ENCODE measurements at places on chromosomes 5 and 9.

GRCh38 chr9:125652759-125653158 is 54.2 kb downstream of the MAPKAP1 start:
- DNase-seq = peak; percentile 45

DNA sequence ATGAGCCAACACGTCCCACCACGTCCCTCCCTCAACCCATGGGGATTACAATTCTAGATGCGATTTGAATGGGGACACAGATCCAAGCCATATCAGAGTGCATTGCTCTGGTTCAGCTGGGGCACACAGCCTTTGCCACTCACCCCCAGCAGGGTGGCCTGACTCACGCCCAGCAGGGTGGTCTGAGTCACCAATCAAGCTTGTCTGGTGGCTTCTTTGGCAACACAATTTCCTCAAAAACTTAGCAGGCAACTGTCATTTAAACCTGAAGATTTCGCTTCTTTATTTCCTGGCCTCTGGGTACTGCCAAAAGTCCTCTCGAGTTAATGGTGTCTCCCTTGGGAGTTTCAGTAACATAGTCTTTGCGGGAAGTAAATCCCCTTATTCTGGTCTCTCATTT is 16.3 kb upstream of the SEMA5A start:
- peak; percentile 21 for DNase-seq

DNA sequence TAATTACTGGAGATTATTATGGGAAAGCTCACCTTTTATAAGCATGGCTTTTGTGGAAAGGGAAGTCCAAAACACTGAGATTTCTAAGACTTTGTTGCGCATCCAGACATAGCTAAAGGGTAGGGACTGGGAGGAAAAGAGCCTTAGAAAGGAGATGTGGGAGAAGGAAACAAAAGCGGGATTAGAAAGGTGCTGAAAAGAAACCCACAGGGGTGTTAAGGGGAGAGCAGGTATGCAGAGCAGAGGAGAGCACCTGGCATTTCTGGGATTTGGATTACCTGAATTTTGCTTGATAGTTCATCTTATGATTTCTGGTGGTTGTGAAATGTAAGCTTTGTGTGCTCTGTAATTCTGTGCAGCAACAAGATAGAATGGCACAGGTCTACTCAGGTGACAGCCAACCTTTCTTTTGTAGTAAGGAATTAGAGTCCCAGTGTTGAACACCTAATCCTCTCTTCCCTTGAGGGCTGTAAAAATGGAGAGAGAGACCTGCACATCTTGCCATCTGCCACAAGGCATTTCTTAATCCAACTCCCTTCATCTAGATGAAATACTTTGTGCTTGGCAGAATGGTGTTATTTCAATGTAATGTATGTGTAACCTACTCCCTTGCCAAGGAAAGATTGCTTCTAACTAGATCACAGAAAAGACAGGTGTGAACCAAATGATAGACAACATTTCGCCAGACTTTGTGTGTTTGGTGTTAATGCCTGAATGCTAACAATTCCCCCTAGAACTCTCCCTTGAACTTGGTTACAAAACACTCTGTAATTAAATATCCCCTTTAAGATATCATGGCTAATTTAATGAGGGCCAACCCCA is 47.4 kb downstream of the ATPSCKMT start:
- no peak for DNase-seq

DNA sequence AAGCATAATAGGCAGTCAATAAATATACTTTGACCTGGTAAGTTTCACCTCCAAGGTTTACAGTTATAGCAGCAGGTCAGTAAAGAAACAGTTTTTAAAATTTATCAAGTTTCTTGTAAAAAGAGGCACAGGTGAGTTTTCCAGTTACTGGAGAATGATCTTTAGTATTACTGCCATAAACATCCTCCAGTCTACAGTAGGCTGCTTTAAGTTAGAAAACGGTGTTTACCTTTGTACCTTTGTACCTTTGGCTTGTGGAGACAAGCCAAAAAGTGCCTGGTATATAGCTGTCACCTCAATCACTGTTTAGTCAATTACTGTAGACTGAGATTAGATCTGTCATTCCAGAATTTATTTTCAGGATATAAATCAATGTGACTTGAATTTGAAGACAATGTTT is 42.7 kb upstream of the SRFBP1 start:
- no peak for DNase-seq

GRCh38 chr5:141965071-141965470 is 3.8 kb upstream of the RNF14 start:
- peak; percentile 10 for DNase-seq

GRCh38 chr9:135768516-135769218 is 66.7 kb downstream of the KCNT1 start:
- DNase-seq = no peak

GRCh38 chr9:112863214-112863613 is 27.5 kb downstream of the SLC46A2 start:
- peak; percentile 51 for DNase-seq

DNA sequence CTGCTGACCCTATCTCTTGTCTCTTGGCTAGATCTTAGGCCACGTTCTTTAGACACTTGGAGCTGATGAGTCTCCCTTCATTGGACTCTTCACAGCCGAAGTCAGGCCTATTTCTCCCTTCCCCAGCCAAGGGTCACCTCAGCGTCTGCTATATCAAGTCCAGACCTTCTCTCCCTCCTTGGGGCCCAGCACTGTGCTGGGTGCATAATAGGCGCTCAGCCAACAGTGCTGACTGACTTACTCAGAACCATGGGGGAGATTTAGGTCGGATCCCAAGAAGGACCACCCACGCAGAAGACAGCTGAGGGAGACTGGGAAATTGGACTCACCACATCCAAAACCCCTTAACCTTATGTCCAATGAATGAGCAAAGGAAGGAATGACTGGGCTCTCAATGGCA is 5.6 kb upstream of the AMBP start:
- peak; percentile 40 for DNase-seq

- no peak for DNase-seq
Measured at GRCh38 chr5:90248640-90249039, 160.9 kb downstream of the CETN3 start.

All from fibroblast of mammary gland (primary cell).